Karpas-422 (cell line): ENCODE measurements at places on chromosomes 3 and 15. TPM values are rescaled to one million over a fixed set of nuclear protein-coding genes. Genes with fewer than 3 reads are reported as not detected.

FAM98B gene
- 18.9 and 21.2 TPM in 2 replicates for total RNA-seq

WDR93 gene
- not detected in 2 replicates for total RNA-seq

CD80 gene
- total RNA-seq: not detected in 2 replicates

- no peak for DNase-seq
- H3K27ac ChIP-seq: no peak within 1 kb of the TSS
- H3K4me3 ChIP-seq: no peak within 1 kb of the TSS
- no peaks in the 10 kb centered on the region for H3K27me3 ChIP-seq
- H3K4me1 ChIP-seq: no peaks in the 10 kb centered on the region
Measured at GRCh38 chr15:83207660-83208366, at the start of gene HDGFL3. HDGFL3 (minus strand) TSS chr15:83207823; CDS start chr15:83207414, 409 bp downstream.

- no peak overlapping the region for H3K4me3 ChIP-seq
- H3K4me1 ChIP-seq: no peaks in the 10 kb centered on the region
- no peak for DNase-seq
Measured at GRCh38 chr3:117853923-117854668, 1144.5 kb downstream of the TUSC7 start.

- H3K36me3 ChIP-seq: no peaks in the 10 kb centered on the region
- H3K27me3 ChIP-seq: no peaks in the 10 kb centered on the region
- H3K4me1 ChIP-seq: no peaks in the 10 kb centered on the region
- no peak overlapping the region for H3K4me3 ChIP-seq
- DNase-seq: no peak
Measured at GRCh38 chr3:150158943-150159625, 188.4 kb upstream of the PFN2 start.
